ENCODE measurements at places on chromosomes 7 and 10. TPM values are rescaled to one million over a fixed set of nuclear protein-coding genes. Genes with fewer than 3 reads are reported as not detected.

DNA sequence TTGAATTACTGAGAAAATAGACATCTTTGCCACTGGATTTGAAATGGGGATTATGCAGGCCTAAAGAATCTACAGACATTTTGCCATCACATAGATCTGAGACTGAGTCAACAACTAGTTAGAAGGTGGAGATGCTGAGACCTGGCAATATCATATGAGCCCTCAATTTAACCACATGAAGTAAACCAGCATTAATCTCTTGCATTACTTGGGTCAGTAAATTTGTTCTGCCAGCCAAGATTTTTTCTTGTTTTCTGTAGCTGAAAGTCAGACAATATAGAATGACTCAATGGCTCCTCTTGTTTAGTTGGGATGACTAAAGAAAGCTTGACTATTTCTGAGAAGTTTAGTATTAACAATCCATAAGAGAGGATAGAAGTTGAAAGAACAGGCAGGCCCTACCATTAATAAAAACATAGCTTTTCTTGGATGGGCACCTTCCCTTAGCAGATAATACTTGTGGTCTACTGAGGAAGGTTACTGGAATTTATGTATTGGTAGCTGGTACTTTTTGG is 396.7 kb upstream of the SORCS1 start:
- no peak for DNase-seq

- no peak for DNase-seq
These were observed 9.1 kb upstream of the DMBT1 start for GRCh38 chr10:122551450-122551849.

GRCh38 chr7:50415844-50416364 is 34.2 kb downstream of the FIGNL1 start:
- DNase-seq = no peak

GRCh38 chr10:27285093-27285492 is 44.5 kb upstream of the ACBD5 start:
- DNase-seq = peak; percentile 6

GRCh38 chr10:49225218-49225876 is 37.2 kb upstream of the TMEM273 start:
- DNase-seq = no peak

- no peak for DNase-seq
These were observed 85.0 kb upstream of the KIF5B start for GRCh38 chr10:32141018-32141807.

DNA sequence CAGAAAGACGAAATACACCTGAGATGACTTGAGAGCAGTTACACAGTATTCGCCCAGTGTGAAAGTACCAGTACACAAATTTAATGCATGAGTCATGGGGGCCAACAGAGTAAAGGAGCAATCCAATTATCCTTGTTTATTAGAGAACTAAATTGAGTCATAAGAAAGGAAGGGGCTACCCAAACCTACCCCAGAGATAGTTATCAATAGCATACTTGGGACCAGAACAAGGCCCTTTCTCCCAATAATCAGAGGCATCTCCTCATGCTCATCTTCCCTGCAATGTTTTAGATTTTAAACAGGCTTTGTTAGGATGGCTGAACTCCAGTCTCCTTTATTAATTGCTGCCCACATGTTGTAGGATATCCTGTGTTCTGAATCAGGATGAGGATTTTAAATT is 239.7 kb upstream of the LRGUK start:
- DNase-seq = no peak

The RSPH10B gene
- 0.48 TPM for polyA plus RNA-seq

The C7orf57 gene
- polyA plus RNA-seq = 0.11 TPM

The ADRA2A gene
- polyA plus RNA-seq = 4.5 TPM
